ENCODE measurements at places on chromosomes 1 and 21. TPM values are rescaled to one million over a fixed set of nuclear protein-coding genes. Genes with fewer than 3 reads are reported as not detected.
A peak's percentile ranks its signal among the peaks of the same experiment; 100 is the strongest.

DNA sequence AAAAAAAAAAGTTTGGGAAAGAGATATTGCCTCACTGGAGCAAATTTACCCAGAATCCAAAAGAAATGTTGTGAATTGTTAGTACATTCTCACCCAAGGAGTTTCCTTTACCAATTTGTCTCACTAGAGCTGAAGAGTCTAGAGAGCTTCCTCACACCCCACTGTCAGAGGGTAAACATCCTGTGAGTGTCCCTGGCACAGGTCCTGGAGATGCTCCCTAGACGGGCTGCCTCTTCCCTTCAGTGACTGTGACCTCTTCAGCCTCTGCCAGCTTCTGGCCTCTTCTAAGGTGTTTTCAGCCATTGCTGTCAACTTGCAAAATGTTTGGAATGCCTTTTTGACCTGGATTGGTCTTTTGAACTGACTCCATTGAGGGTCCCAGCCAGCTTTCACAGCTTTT is 159.4 kb downstream of the DHRS3 start:
- DNase-seq, result no peak

- DNase-seq, result no peak
Observed at GRCh38 chr21:29245104-29245643, 53.5 kb upstream of the BACH1 start.

DNA sequence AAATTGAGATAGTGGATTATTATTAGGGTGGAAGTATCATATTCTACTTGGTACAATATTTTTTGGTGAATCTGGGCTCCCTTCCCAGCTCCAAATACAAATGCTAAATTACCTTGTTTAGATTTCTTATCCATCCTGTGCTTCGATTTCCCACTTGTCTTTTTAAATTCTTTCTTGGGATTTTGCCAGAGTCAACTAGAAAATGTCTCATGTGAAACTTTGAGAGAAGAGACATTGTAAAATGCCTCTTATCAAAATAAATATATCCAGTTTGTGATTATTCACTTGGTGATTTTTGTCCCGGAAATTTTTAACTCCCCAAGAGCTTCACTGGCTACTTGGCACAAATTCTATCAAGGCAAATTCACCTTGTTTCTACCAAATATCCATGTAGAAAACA is 202.0 kb downstream of the FMN2 start:
- DNase-seq, result no peak

GRCh38 chr1:23434260-23434775 is 9.8 kb upstream of the TCEA3 start:
- no peak for DNase-seq

DNA sequence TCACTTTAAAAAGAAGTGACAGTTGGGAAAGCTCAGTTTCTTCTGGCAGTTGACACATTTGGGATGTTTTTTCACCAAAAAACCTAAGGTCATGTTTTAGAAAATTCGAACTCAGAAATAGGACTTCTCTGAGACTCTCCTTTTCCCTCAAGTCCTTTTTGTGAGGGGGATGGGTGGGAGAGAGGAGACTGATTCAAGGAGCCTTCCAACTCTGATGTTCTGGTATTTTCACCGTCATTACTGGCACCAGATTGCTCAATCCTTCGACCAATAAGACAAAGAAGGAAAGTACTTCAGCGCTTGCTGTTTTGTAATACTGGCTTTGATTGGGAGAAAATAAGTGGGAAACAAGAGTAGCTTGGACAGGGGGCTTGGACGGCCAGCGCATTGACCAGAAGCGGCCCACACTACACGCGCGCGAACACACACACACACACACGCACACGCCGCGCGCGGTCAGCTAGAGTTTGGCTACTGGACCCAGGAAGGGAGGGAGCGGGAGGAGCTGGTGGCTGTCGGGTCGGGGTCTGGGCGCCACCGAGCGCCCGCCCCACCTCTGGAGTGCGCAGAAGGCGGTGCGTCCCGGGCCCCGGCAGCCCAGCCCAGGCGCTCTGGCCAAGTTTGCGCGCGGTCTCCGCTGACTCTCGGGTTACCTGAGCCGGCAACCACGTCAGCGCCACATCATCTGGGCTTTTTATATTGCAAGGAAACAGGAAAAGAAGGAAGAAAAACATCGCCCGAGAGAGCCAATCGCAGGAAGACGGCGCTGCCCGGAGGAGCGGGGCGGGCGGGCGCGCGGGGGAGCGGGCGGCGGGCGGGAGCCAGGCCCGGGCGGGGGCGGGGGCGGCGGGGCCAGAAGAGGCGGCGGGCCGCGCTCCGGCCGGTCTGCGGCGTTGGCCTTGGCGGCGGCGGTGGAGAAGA is at the start of gene KCNK1:
Gene KCNK1 (plus strand): TSS at position 855 of the 921 bp plus-strand sequence. CDS start 66 bp downstream, at position 921.
- DNase-seq, result peak; percentile 92

DNA sequence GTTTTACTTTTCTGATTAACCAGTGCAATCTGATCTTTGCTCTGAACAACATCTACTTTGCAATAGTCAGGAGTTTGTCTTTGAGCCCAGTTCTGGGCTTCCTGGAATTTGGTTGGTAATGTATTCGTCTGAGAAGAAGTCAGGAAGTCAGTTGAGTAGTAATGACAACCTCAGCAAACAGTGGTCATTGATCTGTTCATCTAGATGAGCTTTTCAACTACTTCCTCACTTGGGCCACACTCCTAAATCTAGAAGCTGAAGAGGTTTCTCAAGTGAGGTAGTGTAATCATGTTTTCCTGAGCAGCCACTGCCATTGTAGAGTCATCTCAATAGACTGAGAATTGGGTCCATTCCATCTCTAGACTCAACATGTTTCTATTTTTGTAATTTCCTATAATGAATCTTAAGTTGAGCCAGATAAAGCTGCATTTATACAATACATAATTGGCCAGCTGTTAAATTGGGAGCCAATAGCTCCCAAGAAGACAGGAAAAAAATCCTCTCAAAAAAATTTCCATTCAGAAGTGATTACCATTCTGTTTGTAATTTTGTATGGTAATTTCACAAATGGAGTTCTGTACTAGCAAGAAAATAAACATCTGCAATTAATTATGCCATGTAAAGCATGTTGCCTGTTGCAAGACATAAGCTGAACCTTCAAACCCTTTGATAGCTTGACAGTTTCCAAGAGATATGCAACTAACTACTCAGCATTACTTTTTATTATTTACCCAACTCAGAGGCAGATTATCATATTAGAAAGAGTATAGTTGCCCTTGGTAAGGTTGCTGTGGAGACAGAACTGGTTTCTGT is 49.6 kb downstream of the WDR64 start:
- DNase-seq, result no peak

DNA sequence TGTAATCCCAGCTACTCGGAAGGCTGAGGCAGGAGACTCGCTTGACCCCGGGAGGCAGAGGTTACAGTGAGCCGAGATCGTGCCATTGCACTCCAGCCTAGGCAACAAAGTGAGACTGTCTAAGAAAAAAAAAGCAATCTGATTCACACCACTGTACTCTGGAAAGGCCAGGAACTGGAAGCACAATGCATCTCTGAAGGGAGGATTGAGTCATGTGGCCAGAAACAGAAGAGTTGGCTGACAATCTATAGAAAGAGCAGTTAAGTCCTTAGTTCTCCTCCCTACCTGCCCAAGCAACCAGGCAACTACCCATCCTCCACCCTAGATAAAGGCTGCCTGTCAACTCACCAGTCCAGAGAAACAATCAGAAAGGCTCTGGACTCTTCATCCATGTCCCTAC is 45.9 kb downstream of the PIK3R3 start:
- DNase-seq, result no peak

- DNase-seq, result no peak
Observed at GRCh38 chr1:50427086-50427817, 4.0 kb upstream of the DMRTA2 start.

- no peak for DNase-seq
Observed at GRCh38 chr1:199283794-199284193, 645.0 kb downstream of the PTPRC start.

The TFF2 gene
- 2,390 TPM for polyA plus RNA-seq

The LCK gene
- polyA plus RNA-seq, result 1.5 TPM

The OR2M3 gene
- polyA plus RNA-seq, result not detected

The NADK gene
- polyA plus RNA-seq, result 63.2 TPM

The OR2L2 gene
- polyA plus RNA-seq, result not detected

The AMY1B gene
- not detected for polyA plus RNA-seq

The TNFRSF8 gene
- 2.1 TPM for polyA plus RNA-seq

All from stomach (tissue), 19 donors.